ENCODE measurements at places on chromosomes 12 and 14. TPM values are rescaled to one million over a fixed set of nuclear protein-coding genes. Genes with fewer than 3 reads are reported as not detected.

ADAM21 gene
- 1.2 TPM for total RNA-seq

PLCZ1 gene
- not detected for total RNA-seq

SYNDIG1L gene
- total RNA-seq = not detected

SCN8A gene
- total RNA-seq = under 0.01 TPM

RTRAF gene
- 86.0 TPM for total RNA-seq

HAL gene
- not detected for total RNA-seq

TMTC1 gene
- 5.1 TPM for total RNA-seq

TAS2R19 gene
- total RNA-seq = 0.65 TPM
